ENCODE measurements at places on chromosomes 3 and 15.

DNA sequence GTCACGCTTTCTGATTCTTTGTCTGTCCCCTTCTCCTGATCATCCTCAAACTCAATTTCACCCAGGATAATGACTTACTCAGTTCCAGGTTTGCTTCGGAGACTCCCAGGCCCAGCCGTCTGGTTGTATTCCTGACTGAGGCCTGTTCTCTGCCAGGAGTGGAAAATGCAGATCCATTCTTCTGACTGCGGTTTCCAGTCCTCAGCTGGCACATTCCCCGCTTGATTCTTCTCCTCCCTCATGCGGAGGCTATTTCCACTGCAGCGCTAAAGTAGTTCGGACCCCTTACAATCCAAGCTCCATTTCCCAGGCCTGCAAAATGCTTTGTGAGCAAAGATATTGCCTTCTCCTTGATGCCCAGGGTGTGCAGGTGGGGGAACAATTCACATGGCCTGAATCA, 47.2 kb upstream of the GALNT15 start:
- DNase-seq = no peak

GRCh38 chr3:49513494-49514124, 40.7 kb upstream of the BSN start:
- DNase-seq = no peak

- DNase-seq = no peak
Measured at GRCh38 chr3:31550452-31551251, 17.9 kb downstream of the STT3B start.

DNA sequence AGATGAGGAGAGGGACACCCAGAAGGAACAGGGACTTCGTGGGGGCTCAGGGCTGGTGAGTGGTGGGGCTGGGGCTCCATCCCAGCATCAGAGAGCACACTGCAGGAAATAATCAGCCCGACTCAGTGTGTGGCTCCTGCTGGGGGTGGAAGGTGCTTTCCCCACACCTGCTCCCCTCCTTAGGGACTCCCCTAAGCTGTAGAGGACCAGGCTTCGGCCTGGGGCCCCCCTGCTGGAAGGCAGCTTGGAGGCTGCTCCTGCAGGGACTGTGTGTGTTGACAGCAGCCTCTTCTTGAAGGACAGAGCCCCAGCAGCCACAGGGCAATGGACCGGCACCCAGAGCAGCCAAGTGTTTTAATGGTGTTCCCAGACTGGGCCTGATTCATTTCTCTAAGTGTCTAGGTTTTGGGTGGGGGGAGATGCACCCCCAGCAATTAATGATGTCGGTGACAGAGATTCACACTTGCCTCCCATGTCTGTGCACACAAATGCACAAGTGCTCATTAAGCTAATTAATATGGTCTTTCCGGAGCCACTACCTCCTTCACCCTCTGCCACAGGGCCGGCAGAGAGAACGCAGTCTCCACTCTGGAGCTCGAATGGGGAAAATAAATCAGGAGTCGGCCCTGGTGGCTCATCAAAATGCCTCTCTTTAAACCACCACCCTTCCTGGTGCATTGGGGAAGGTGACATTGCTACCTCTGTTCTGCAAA, 16.9 kb upstream of the FGD5 start:
- DNase-seq = no peak

DNA sequence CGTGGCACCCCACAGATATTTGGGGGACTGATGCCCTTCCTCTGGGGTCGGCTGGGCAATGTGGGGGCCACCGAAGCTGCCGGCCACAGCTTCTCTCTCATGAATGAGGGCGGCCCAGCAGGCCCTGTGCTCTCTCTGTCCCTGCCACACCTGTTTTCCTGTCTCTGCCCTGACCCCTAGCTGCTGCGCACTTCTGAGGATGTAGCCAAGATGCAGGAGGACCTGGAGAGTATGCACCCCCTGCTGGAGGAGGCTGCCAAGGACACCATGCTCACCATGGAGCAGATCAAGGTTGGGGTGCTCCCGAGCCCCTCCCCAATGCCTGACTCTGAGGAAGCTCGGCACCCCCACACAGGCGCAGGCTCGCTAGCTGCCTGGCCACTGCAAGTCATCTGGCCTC, 59.7 kb downstream of the SEMA3G start:
- DNase-seq = peak; percentile 10

DNA sequence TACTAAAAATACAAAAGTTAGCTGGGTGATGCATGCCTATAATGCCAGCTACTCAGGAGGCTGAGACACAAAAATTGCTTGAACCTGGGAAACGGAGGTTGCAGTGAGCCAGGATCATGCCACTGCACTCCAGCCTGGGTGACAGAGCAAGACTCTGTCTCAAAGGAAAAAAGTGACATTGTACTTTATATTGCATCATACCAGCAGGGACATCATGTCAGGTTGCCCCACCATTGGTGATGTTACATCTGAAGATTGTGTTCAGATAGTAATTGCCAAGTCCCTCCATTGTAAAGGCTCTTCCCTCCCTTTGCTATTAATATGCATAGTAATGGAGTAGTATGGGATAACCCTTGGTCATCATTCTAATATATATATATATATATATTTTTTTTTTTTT, 44.8 kb downstream of the FOXL2 start:
- no peak for DNase-seq

DNA sequence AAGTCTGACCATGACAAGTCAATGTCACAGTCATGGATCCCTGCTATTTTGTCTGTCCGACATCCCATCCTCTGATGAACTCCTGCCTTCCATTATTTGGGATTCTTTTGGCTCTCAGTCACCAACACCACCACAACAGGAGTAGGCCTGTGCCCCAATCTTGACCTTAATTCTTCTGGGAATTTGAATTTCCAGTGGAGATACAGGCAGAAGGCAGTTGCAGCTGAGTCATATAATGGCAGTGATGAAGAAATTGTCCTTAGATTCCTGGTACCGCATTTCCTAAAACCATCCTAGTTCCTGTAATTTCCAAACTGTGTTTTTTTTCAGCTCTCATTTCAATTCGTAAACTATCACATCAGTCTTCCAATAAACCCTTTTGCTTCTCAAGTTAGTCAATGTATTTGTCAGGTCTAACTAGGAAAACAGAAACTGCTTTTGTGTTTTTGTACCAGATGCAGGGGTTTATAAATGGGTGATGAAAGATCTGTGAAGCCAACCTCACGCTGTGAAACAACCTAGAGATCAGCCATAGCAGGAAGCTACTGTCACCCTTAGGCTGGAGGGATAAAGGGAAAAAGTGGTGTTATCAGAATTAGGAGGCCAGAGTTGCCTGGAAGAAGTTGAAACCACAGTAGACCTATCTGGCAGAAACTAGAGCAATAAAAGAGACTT, 126.3 kb upstream of the TMEM108 start:
- DNase-seq = no peak
